ENCODE measurements at places on chromosomes 4 and X. TPM values are rescaled to one million over a fixed set of nuclear protein-coding genes. Genes with fewer than 3 reads are reported as not detected.

The KCTD8 gene
- total RNA-seq: 12.8 TPM

The GLOD5 gene
- not detected for total RNA-seq

GRCh38 chr4:163556177-163556576, 61.7 kb downstream of the TMA16 start:
- no peak for DNase-seq

- DNase-seq: no peak
These were observed 671.2 kb downstream of the PCDH18 start for GRCh38 chr4:136861091-136861490.

DNA sequence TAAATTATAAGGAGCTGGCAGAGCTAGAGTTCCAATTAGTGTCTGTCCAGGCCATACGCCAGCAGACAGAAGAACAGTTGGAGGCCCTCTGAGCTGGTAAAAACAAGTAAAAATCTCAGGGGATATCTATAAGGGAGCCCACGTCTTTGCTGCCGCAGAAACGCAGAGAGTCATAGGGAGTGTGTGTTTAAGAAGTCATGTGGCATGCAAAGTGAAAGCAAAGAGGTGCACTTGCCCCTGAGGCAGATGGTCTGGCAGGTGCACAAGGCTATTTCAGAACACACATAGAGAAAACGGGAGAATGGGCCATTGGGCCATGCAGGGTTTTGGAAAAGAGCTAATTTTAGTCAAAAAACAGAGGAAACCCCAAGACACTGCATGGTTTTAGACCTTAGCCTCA, 92.7 kb downstream of the NAP1L3 start:
- DNase-seq: no peak

GRCh38 chr4:128454881-128455280, 167.3 kb upstream of the PGRMC2 start:
- no peak for DNase-seq

DNA sequence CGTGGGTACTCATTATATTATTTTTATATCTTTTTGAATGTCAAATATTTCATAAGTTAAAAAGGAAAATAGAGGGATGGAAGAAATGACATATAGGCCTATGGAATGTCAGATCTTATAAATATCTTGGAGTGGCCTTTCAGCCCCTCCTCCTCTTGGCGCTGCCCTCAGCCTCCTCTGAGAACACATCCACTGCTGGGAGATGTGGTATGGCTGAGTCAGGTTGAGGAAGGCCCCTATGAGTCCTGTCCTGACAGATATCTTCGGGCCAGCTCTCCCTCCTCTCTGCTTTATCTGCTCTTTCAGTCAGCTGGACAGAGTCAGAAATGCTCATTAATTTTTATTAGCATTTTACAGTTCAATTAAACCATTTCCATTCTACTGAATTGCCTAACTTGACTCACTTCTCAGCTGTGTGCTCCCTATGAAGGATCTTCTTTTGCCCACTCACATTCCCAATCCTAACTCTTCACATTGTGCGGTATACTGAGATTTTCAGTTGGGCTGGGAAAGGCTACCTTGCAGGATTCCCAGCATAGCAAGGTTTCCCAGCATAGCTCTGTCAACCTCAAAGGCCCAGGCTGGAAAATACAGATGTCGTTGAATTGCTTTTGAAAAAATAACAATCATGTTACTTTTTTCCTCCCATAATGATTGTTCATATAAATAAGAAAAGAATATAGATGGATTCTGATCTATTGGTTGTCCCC, 128.0 kb downstream of the ARHGEF9 start:
- no peak for DNase-seq

The TRPC3 gene
- 16.1 TPM for total RNA-seq

DNA sequence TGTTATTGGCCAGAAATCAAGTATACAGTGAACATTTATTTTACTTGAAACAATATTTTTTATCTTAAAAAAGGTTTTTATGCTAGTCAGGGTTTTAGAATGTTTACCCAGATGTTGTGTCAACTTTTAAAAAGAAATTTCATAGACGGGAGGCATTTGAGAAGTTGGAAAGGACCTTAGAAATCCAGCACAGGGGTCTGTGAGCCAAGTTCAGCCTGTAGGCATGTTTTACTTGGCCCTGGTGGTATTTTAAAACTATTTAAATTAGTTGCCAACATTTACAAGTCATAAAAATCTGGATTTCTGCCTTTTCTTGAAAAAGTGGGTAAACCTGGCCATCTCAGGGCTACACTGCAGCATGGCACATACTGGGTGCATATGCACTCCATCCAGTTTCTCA, 25.5 kb upstream of the FHL1 start:
- no peak for DNase-seq

The WDFY3 gene
- 96.3 TPM for total RNA-seq

GRCh38 chr4:180203349-180203748, 2039.9 kb upstream of the TENM3 start:
- no peak for DNase-seq

The MAGEA12 gene
- not detected for total RNA-seq

The CXCL10 gene
- total RNA-seq: 0.28 TPM

The OTC gene
- 0.30 TPM for total RNA-seq

The RHOH gene
- total RNA-seq: 3.1 TPM

The POLR2B gene
- total RNA-seq: 126 TPM

The AMTN gene
- total RNA-seq: not detected

The TIMP1 gene
- 38.1 TPM for total RNA-seq

The CFAP99 gene
- 0.20 TPM for total RNA-seq

DNA sequence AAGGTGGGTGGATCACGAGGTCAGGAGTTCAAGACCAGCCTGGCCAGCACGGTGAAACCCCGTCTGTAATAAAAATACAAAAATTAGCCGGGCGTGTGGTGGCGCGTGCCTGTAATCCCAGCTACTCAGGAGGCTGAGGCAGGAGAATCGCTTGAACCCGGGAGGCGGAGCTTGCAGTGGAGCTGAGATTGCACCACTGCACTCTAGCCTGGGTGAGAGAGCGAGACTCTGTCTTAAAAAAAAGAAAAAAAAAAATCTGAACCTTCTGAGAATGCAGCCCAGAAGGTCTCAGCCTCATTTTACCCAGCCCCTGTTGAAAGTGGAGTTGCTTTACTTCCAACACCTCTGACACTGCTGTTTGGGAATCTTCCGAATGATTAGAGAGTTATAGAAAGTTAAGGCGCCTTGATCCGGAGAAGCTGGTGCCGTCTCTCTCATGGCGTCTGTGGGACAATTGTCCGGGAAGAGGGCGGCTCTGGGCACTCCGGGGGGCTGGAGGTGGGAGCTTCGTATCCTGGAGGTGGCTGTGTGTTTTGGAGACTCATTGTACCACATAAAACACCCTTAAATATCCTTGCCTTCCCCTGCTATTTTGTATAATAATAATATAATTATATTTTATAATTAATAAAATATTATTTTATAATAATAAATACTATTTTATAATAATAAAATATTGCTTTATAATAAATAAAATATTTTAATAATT, 92.7 kb upstream of the PPP2R3B start:
- DNase-seq: no peak

- DNase-seq: no peak
These were observed 179.6 kb upstream of the NOCT start for GRCh38 chr4:138835832-138836533.

- DNase-seq: no peak
These were observed 74.5 kb downstream of the UCHL1 start for GRCh38 chr4:41331224-41331623.

DNA sequence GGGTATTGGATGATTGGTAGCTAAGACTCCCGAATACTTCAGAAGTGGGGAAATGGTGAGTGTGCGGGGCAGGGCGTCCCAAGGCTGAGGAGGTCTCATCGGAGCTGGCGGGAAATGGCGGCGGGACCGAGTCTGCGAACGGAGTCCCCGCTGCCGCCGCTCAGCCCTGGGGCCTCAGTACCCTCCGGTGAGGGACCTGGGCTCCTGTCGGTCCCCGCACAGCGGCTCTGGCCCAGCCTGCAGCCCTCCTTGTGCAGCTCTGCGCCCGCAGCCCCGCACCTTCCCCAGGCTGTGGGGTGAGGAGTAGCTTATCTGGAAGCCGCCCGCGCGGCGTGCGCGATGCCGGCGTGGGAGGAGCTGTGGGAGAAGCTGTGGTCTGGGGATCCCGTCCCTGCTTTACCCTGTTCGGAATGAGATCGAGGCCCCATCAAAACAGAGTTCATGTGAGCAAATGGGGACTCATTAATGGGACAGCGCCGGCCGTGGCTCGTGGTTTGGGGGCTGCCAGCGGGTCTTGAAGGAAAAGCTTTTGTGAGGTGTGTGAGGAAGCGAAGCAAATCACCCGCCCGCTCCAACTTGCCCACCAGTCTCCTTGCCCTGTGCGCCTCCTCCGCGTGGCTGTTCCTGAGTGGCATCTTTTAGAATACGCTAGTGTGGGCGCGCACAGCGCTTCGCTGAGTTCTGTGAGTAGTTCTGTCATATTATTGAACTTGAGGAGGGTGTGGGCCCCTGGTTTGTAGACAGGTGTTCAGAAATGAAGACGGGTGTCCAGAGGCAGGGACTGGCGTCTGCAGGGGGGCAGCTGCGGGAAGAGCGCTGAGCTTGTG, 531 bp downstream of the ZNF141 start:
- DNase-seq: peak; percentile 74

The TMEM47 gene
- total RNA-seq: 95.9 TPM

The PABPC1L2A gene
- 1.7 TPM for total RNA-seq

All from spinal cord (tissue), 10 donors.